ENCODE measurements at places on chromosomes 3 and 15. TPM values are rescaled to one million over a fixed set of nuclear protein-coding genes. Genes with fewer than 3 reads are reported as not detected.

DNA sequence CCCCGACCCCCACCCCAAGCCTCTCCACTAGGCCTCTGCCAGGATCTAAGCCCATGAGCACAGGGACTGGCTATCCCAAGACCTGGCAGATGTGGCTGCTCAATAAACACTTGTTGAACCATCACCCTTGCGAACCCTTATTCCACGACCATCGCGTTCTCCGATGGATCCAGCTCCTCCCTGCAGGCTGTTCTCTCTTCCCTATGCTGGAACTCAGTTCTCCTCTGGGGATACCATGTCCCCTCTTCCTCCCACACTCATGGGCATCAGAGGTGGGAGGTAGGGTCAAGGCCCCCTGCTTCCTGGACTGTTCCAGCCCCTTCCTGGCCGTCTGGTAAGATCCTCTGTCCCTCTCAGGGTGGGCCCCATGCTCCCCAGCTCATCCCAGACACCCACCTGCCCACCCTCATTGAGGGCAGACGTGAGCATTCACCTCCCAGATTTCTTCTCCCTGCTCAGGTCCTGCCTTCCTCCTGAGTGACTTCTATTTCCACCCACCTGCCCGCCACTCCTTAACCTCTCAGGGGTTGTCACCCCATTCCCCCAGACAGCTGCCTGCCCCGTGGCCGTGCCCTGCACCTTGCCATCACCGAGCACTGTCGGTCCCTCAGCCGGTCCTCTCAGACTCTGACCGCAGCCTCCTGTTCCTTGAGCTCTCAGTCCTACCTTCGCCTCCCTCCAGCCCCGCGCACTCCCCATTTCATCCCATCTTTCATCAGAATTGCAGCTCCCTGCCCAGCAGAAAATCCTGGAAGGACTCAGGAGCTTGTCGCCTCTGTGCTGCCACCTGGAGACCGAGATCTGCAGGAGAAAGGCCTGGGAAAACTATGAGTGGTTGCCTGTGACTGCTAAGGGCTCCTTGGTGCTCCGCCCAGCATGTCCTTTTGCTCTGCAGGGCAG is 42.0 kb downstream of the PML start:
- ATAC-seq: peak; percentile 33
- H3K4me3 ChIP-seq: no peak overlapping the region
- H3K27ac ChIP-seq: no peak overlapping the region
- H3K36me3 ChIP-seq: no peaks in the 10 kb centered on the region

DNA sequence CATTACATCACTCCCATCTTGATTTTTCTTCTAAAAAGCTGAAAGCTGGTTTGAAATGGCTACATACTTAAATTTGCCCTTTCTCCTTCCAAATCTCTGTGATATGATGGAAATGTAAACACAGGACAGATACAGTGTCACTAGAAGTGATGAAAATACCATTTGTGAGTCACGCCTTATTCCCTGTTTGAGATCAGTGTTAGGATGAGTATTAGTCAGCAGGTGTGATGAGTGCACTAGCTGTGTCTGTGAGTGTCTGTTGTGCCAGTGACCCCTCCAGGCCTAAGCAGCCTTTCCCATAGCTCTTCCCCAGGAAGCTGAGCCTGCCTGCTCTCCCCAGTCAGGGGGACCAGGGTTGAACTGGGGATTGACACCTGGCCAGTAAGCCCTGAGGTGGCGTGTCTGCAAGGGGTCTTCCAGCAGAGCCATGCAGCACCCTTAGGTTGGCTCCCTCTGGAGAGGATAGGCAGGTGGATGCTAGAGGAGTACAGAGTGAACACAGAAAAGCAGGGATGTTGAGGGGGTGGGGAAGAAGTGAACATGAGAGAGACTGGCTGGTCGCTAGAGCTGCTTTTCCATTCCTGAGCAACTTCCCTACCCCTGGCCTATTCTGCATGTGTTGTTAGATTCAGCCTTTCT is 92.0 kb downstream of the PDE8A start:
- no peak overlapping the region for H3K4me3 ChIP-seq
- H3K27ac ChIP-seq: no peak overlapping the region
- H3K27me3 ChIP-seq: no peaks in the 10 kb centered on the region
- ATAC-seq: no peak
- no peaks in the 10 kb centered on the region for H3K36me3 ChIP-seq
- no peaks in the 10 kb centered on the region for H3K4me1 ChIP-seq

DNA sequence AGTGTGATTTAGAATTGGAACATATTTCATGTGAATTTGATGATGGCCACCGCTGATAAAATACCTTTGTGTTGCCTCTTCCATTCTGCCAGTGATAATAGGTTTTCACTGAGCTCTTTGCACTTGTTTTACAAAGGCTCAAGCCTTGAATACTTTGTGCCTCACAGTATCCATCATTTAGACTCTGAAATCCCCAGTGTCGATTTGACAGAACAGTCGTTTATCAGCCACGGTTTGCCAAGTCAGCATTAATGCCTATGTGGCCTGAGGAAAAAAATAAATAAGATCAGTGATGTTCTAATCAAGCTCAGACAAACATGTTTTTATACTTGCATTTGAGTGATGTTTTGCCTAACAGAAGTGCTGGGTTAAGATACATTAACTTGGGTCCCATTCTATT is 399.1 kb downstream of the RBMS3 start:
- H3K4me3 ChIP-seq: no peak overlapping the region
- no peak for ATAC-seq
- no peaks in the 10 kb centered on the region for H3K27me3 ChIP-seq

GRCh38 chr15:95902606-95903005 is 427.9 kb upstream of the NR2F2 start:
- ATAC-seq: no peak
- no peaks in the 10 kb centered on the region for H3K27me3 ChIP-seq
- H3K27ac ChIP-seq: no peak overlapping the region
- no peak overlapping the region for H3K4me3 ChIP-seq
- no peaks in the 10 kb centered on the region for H3K4me1 ChIP-seq

- H3K4me1 ChIP-seq: no peaks in the 10 kb centered on the region
- H3K36me3 ChIP-seq: no peaks in the 10 kb centered on the region
- H3K27ac ChIP-seq: no peak overlapping the region
- peaks cover 3% of the 10 kb centered on the region for H3K27me3 ChIP-seq
These were observed 10.0 kb upstream of the ELP6 start for GRCh38 chr3:47523310-47524073.

GRCh38 chr15:55823699-55824340 is 80.9 kb upstream of the PRTG start:
- H3K27me3 ChIP-seq: no peaks in the 10 kb centered on the region
- no peaks in the 10 kb centered on the region for H3K36me3 ChIP-seq
- no peak overlapping the region for H3K27ac ChIP-seq
- no peak overlapping the region for H3K4me3 ChIP-seq

The CFAP161 gene
- total RNA-seq: not detected

- H3K4me3 ChIP-seq: no peak overlapping the region
- ATAC-seq: no peak
- peaks cover 23% of the 10 kb centered on the region for H3K4me1 ChIP-seq
- H3K36me3 ChIP-seq: no peaks in the 10 kb centered on the region
These were observed 67.9 kb upstream of the HEG1 start for GRCh38 chr3:125123451-125124305.

DNA sequence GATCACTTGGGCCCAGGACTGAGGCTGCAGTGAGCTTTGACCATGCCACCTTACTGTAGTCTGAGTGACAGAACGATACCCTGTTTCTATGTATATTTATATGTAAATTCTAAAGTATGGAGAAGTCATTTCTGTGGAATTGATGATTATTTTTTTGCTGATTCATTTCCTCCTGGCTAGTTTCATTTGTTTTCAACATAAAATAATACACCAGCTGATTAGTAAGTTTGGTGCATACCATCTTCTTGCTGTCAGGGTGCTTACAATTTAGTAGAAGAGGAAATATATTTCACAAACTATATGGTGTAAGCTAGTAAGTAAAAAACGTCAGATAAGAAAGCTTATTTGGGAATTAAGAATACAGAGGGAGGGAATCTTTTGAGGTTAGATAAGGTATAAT is 36.0 kb downstream of the SLC25A26 start:
- no peaks in the 10 kb centered on the region for H3K27me3 ChIP-seq
- no peak overlapping the region for H3K27ac ChIP-seq
- no peak for ATAC-seq
- no peaks in the 10 kb centered on the region for H3K4me1 ChIP-seq

DNA sequence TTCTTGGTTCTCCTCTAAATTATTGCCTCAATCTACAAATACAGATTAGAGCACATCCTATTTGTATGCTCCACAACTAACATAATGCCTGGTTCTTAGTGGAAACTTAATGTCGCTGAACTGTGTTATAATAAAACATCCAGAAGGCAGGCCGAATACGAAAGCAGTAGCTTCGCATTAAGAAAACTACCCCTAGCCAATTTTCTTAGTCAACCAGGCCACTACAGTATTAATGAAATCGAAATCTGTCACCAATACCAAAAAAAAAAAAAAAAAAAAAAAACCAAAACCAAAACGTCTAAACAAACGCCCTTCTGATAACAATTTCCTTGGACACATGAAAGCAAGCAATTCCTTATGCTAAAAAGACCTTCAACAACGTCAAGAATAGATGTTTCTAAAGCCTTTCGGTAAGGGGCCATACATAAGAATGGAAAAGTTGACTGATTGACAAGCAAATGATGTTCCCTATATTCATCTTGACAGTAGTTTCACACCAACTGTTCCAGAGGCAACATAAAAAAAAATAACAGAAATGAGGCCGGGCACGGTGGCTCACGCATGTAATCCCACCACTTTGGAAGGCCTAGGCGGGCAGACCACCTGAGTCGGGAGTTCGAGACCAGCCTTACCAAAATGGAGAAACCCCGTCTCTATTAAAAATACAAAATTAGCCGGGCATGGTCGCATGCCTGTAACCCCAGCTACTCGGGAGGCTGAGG is 1.3 kb downstream of the DENND6A start:
- peaks cover 32% of the 10 kb centered on the region for H3K4me1 ChIP-seq
- H3K4me3 ChIP-seq: peak overlapping the region; percentile 90
- peak overlapping the region; percentile 99 for H3K27ac ChIP-seq
- H3K27me3 ChIP-seq: no peaks in the 10 kb centered on the region

DNA sequence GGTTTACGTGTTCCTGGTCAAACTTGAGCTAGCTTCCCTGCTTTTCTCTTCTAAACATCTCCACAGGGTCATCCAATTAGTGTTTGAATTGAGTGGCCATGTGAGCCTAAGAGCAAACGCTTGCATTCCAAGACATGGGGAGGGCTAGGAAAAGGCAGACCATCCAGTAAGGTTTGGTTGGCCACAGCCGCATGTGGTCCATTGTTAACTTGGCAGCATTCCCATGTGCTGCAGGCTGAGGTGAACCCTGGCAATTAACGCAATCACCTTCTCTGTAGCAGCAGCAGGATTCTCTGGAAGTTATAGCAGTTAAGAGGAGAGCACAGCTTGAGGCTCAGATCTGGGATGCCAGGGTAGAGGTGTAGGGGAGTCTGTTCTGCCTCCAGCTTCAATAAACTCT is 502.2 kb upstream of the LMCD1 start:
- no peak overlapping the region for H3K27ac ChIP-seq
- H3K27me3 ChIP-seq: no peaks in the 10 kb centered on the region
- ATAC-seq: no peak
- no peak overlapping the region for H3K4me3 ChIP-seq

GRCh38 chr3:197093871-197094270 is 64.3 kb upstream of the MELTF start:
- no peaks in the 10 kb centered on the region for H3K27me3 ChIP-seq
- no peak overlapping the region for H3K27ac ChIP-seq
- ATAC-seq: no peak
- no peaks in the 10 kb centered on the region for H3K36me3 ChIP-seq

The FSIP1 gene
- 3.2 TPM for total RNA-seq

DNA sequence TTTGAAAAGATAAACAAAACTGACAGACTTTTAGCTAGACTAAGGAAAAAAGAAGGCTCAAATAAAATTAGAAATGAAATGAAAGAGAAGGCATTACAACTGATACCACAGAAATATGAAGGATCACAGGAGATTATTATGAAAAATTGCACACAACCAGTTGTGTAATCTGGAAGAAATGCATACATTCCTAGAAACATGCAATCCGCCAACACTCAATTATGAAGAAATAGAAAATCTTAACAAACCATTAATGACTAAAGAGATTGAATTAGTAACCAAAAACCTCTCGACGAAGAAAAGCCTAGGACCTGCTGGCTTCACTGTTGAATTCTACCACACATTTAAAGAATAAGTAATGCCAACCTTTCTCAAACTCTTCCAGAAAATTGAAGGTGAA is 149.5 kb downstream of the SV2B start:
- no peaks in the 10 kb centered on the region for H3K4me1 ChIP-seq
- no peak overlapping the region for H3K27ac ChIP-seq
- H3K27me3 ChIP-seq: no peaks in the 10 kb centered on the region
- H3K4me3 ChIP-seq: no peak overlapping the region
- ATAC-seq: no peak
- no peaks in the 10 kb centered on the region for H3K36me3 ChIP-seq

The DLL4 gene
- total RNA-seq: 3.8 TPM

The OXTR gene
- 0.49 TPM for total RNA-seq

GRCh38 chr15:73908030-73908821 is 18.0 kb upstream of the LOXL1 start:
- H3K4me3 ChIP-seq: no peak overlapping the region
- ATAC-seq: peak; percentile 90
- H3K27ac ChIP-seq: no peak overlapping the region
- H3K36me3 ChIP-seq: no peaks in the 10 kb centered on the region
- H3K27me3 ChIP-seq: no peaks in the 10 kb centered on the region
- H3K4me1 ChIP-seq: no peaks in the 10 kb centered on the region

DNA sequence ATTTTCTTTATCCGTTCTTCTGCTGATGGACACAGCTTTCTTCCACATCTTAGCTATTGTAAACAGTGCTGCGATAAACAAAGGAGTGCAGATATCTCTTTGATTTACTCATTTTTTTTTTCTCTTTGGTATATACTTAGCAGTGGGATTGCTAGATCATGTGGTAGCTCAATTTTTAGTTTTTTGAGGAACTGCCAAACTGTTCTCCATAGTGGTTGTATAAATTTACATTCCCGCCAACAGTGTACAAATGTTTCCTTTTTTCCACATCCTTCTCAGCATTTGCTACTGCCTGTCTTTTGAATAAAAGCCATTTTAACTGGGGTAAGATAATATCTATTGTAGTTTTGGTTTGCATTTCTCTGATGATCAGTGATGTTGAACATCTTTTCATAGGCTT is 196.8 kb upstream of the ZNF717 start:
- no peak overlapping the region for H3K4me3 ChIP-seq
- no peak for ATAC-seq
- H3K27ac ChIP-seq: no peak overlapping the region
- H3K4me1 ChIP-seq: no peaks in the 10 kb centered on the region

DNA sequence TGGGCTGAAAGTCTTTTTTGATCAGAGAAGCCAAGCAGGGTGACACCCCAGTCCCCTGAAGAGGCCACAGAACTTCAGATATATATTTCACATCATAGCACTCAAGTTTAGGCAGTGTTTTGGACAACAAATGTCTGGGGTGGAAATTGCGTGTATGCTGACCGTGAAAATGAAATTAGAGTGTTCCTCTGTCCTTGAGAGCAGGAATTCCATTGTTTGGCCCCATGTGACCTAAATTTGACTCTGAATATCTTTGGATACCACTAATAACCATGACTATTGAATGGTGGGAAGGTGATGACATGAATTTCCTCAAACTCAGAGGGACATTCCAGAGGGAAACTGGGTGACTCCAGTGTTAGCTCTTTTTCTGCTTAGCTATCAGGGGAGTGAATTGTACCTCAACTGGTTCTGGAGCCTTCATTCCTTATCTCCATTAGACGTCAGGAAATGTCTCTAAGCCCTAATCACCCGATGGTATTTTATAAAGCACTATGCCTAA is 263.5 kb upstream of the RASGRP1 start:
- H3K36me3 ChIP-seq: no peaks in the 10 kb centered on the region
- no peak overlapping the region for H3K4me3 ChIP-seq
- H3K4me1 ChIP-seq: no peaks in the 10 kb centered on the region
- no peaks in the 10 kb centered on the region for H3K27me3 ChIP-seq
- no peak for ATAC-seq

GRCh38 chr15:57578288-57578900 is 13.3 kb upstream of the MYZAP start:
- H3K4me1 ChIP-seq: no peaks in the 10 kb centered on the region
- ATAC-seq: no peak
- no peak overlapping the region for H3K27ac ChIP-seq
- peaks cover 9% of the 10 kb centered on the region for H3K27me3 ChIP-seq
- H3K36me3 ChIP-seq: no peaks in the 10 kb centered on the region
